Common myeloid progenitor, CD34-positive (primary cell): ENCODE measurements at places on chromosomes 5 and 9.

DNA sequence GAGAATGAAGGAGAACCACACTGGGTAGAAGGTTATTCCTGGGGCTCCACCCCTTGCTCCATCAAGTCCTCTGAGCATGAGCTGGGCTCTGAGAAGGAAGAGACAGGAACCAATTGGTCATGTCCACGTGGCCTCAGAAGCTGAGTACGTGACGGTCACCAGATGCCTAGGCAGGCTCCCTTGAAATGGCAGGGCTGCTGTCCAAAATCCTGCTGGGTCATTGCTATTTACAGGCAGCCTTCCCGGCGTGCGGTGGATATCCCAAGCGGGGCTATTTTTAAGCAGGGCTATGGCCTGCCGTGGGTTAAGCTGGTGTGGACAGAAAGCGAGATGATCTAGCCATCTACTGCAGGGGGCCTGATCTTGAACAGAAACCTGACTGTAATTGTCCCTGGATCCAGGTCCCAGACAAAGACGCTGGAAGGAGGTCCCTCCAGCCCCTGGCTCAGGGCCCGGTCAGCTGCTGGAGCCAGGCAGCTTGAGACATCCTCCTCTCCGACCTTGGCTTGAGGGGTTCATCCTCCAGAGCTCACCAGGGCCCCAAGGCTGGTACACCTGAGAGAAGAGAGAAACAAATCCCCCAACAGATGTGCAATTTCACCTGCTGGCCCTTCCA is 550 bp upstream of the CKMT2 start:
- DNase-seq, result no peak

DNA sequence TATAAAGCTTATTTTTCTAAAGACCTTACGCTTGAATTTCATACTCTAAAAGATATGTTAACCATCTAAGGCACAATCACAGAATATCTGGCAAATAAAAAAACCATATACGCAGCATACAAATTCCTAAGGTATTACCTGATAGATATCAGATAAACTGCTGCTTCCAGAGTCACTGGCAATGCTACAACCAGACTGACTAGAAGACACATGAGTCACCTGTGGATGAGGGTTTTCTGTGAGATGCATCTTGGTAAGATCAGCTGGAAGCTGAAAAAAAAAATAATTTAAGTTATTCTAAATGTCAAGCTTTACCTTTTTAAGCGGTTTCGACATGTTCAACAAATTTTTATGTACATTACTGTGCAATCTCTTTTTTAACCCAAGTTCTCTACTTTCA is 113.8 kb downstream of the RAPGEF6 start:
- no peak for DNase-seq

- no peak for DNase-seq
These were observed 86.0 kb upstream of the RASGRF2 start for GRCh38 chr5:80874162-80874561.

DNA sequence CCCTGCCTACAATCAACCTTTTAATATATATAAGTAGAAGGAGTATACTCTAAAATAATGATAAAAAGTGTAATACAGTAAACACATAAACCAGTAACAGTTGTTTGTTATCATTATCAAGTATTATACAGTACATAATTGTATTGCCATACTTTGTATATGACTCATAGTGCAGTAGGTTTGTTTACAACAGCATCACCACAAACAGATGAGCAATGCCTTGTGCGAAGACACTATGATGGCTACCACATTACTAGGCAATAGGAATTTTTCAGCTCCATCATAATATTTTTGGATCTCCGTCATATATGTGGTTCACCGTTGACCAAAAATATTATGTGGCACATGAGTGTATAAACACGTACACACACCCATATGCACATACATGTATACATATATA is 69.7 kb upstream of the APC start:
- no peak for DNase-seq

DNA sequence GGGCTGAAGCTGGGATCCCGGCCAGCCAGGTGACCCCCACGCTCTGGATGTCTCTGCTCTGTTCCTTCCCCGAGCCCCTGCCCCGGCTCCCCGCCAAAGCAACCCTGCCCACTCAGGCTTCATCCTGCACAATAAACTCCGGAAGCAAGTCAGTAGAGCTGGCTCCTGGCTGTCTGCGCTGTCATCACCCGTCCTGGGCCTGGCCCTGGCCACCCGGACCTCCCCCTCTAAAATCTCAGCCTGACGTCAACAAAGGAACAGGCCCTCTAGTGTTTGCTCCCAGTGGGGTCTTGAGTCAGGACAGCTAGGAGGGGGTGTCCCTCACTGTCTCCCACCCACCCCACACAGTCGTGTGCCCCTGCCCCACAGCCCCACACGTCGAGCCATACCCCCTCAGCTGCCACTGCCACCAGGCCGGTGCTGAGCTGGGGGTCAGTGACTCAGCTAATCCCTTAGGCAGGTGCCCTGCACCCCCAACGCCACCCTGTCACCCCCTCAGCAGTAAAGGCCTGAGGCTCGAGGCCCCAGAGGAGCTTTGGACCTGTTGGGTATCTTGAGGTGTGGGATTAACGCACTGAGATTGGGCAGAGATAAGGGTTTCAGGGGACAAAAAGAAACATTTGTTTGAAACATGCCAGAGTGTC is 1.1 kb upstream of the LCNL1 start:
- no peak for DNase-seq

- peak; percentile 78 for DNase-seq
These were observed 572 bp downstream of the NR4A3 start for GRCh38 chr9:99822109-99822805.

DNA sequence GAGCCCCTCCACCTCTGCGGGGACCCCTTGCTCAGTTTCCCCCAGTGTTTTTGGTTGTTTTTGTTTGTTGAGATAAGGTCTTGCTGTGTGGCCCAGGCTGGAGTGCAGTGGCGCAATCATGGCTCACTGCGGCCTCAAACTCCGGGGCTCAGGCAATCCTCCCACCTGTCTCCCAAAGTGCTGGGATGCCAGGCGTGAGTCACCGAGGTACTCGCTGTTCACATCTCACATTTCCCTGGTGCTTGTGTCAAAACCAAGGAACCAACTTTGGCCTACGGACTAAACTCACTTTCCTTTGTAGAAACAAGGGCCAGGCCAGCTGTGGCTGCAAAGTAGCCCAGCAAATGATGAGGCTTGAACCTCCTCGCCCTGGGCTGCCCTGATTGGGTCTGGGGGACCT is 9.7 kb upstream of the AJM1 start:
- no peak for DNase-seq

GRCh38 chr9:133572821-133573361 is 36.3 kb downstream of the FAM163B start:
- no peak for DNase-seq

DNA sequence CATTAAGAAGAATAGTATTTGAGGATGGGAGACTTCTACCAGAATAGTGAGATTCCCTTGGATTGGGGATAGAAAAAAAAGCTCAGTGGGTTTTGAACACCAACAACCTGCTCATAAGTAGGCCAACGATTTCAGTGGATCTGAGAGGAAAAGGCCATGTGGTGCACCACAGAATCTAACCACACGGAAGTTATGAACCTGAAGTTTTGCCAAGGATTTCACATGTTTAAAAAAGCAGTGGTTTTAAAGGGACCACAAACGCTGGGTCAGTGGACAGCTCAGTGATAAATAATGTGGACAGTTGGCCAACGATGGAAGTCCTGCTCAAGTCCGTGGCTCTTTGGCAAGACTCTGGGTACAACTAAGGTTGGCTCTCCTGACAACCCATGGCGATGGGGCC is 107.2 kb upstream of the TXNDC8 start:
- no peak for DNase-seq

GRCh38 chr9:134768709-134769351 is 111.8 kb upstream of the FCN2 start:
- peak; percentile 75 for DNase-seq

GRCh38 chr9:98789483-98790133 is 6.7 kb downstream of the ANKS6 start:
- no peak for DNase-seq

DNA sequence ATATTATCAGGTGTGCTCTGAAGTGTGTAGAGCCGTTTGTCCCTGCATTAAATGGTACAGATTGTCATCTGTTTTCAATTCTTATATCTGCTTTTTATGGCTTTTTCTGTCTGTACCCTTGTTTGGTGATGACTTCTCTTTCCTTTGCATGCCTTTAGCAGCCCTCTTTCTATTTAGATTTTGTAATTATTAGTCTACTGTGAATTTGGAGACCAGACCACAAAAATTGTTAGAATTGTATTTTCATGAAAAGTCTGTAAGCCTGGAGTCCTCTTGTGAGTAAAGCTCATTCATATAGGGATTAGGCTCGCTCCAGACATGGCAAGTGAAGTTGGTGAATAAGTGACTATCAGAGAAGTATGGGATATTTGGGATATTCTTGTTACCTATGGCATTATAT is 41.7 kb downstream of the NFX1 start:
- no peak for DNase-seq

- peak; percentile 55 for DNase-seq
These were observed 12.7 kb upstream of the DNAH5 start for GRCh38 chr5:13957032-13957645.

DNA sequence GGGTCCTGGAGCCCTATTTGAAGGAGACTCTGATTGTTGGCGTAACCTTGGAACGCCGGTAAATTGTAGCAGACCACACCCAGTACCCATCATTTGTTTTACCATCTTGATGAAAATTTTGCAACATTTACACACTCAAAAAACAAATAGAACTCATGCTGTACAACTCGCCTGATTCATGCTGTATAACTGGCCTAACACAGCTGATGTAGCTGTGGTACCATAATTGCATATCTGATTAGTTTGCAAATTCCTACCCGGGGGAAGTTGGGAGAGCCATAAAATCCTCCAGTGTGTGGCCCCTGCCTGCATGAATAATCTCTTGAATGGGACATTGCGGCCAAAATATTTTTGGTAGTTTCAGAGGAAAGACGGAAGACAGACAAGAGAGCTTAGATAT is 9.7 kb downstream of the NIPAL4 start:
- DNase-seq, result no peak

DNA sequence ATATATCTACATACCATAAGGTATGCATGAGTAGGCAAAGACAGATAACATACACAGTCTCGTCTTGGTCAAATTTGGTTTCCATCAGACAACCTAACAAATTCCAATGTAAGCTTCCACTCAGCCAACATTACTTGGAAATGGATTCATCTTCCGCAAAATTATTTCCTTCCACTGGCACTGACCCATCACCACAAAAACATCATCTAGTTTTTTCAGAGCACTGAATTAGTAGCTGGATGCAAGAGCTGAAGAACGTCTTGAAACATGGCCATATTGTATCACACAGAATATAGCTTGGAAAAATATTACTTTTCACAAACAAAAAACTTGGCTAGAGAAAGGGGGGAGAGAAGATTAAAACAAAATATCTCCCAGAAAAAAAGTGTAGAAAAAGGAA is 73.5 kb downstream of the EFNA5 start:
- no peak for DNase-seq
